ENCODE measurements at places on chromosomes 1 and 21. TPM values are rescaled to one million over a fixed set of nuclear protein-coding genes. Genes with fewer than 3 reads are reported as not detected.

The HENMT1 gene
- 20.7 TPM for total RNA-seq

The MPZ gene
- total RNA-seq, result 0.49 TPM

The FYB2 gene
- total RNA-seq, result 0.49 TPM

The FCRL1 gene
- total RNA-seq, result under 0.01 TPM

The TAL1 gene
- 2.7 TPM for total RNA-seq

The ARHGEF16 gene
- 0.25 TPM for total RNA-seq

All from temporal lobe (tissue), 4 donors.